Liver (tissue), 10 donors: ENCODE measurements at places on chromosomes 3 and 15. TPM values are rescaled to one million over a fixed set of nuclear protein-coding genes. Genes with fewer than 3 reads are reported as not detected.
A peak's percentile ranks its signal among the peaks of the same experiment; 100 is the strongest.

Gene TMOD2
- 1.6 TPM for total RNA-seq

Gene CPA3
- total RNA-seq, result 0.42 TPM

Gene CD200
- total RNA-seq, result 0.28 TPM

DNA sequence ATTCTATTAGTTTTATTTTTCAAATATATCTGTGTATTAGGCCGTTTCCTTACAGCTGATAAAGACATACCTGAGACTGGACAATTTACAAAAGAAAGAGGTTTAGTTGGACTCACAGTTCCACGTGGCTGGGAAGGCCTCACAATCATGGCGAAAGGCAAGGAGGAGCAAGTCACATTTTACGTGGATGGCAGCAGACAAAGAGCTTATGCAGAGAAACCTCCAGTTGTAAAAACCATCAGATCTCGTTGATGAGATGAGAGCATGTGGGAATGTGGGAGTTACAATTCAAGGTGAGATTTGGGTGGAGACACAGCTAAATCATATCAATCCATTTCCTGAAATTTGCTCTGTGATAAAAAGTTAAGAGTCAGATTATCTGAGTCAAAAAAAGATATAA lies 2.3 kb upstream of the GOLGA8A start:
- H3K4me1 ChIP-seq, result peaks cover 6% of the 10 kb centered on the region
- H3K27ac ChIP-seq, result no peak overlapping the region
- no peaks in the 10 kb centered on the region for H3K36me3 ChIP-seq
- DNase-seq, result no peak
- H3K4me3 ChIP-seq, result no peak overlapping the region
- peaks cover 5% of the 10 kb centered on the region for H3K27me3 ChIP-seq

DNA sequence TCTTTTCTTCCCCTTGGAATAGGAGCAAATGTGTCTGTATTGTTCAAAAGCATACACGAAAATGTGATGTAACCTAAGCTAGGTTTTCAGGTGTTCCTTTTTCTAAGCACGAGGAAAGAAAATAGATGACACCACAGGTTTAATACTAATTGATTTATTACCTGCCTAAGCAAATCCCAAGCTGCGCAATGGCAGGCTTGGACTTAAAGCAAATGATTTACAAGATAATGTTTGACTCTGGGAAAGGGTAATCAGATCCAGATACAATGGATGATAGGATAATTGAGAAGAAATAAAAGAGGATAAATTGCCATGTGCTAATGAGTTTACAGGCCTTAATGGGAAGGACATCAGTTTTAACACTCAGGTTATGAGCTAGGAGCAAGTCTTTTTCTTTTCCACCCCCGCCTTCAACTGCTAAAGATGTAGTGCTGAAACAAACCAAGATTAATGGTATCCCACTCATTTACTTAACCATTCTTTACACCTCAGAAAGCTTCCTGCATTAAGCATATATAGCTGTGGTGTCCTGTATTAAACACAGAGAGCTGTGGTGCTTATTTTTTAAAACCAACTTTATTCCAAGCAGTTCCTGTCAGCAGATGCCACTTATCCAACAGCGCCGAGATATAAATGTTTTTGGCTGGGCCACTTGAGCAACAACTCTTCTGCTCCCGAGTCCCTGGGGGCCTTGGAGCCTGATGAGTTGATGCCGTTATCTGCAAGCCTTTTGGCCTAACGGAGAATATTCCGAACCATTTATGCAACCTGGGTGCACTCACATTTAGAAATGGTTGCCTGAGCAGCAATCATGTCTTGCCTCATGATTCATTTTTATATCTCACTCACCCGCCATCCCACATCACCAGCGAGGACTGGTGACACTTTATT lies 205.5 kb downstream of the MECOM start:
- no peaks in the 10 kb centered on the region for H3K4me1 ChIP-seq
- DNase-seq, result no peak
- no peak overlapping the region for H3K27ac ChIP-seq
- H3K36me3 ChIP-seq, result no peaks in the 10 kb centered on the region
- H3K4me3 ChIP-seq, result no peak overlapping the region

DNA sequence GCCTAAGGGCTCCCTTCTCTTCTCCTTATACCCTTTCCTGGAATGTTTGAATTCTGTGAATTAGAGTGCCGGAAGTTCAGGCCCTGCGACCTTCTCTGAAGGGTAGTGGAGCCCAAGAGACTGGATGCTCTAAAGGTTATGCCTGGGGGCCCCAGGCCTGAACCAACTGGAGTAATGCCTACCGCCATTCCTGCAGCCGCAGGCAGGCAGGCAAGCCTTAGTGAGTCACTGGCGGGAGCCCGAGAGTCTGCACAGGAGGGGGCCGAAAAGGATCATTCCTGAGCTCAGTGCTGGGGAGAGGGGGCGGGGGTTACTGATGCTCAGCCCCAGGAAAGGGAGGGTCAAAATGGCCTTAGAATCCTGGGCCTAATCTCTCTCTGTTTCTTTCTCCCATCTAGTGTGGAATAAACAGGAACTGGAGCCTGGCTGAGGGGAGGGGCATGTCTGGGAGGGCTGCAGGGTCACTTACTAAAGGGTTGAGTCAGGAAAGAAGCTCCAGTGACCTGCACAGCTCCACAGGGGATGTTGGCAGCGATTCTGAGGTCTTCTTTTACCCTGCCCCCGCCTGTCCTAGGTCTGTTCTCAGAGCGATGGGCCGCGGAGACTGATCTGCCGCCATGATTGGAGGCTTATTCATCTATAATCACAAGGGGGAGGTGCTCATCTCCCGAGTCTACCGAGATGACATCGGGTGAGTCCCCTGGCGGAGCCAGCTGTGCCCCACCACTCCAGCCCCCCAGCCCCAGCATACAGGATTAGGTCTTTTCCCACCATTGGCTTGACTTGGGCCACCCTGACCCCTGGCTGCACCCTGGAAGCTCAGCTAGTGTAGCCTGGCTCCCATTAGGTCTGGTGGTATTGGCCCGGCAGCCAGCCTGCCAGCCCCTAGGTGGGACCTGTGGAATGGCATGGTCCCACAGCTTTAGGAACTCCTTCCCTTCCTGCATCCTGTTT lies 2.0 kb downstream of the AP2M1 start:
- peak overlapping the region; percentile 9 for H3K4me3 ChIP-seq
- DNase-seq, result no peak
- peaks cover 11% of the 10 kb centered on the region for H3K36me3 ChIP-seq
- peak overlapping the region; percentile 94 for H3K27ac ChIP-seq

DNA sequence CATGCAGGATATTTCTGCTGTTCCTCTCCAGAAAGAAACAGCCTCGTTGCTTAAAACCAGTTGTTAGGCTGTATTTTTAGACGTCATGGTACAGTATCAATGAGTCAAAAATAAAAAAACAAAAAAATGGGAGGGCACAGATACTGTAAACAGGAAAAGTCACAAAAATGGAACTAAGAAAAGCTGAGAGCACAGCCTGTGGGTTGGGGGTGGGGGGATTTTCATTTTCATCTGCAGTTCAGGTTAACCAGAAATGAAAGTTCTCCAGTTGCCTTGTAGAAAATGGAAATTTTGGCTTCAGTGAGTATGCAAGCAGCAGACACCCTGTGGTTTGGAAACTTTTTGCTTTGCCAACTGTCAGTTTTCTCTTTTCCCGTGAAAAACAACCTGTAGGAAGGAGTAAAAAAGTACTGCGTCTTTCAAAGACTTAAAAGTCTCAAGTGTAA lies 59.0 kb downstream of the FRMD4B start:
- DNase-seq, result no peak
- peaks cover 2% of the 10 kb centered on the region for H3K4me1 ChIP-seq
- H3K4me3 ChIP-seq, result no peak overlapping the region
- no peaks in the 10 kb centered on the region for H3K36me3 ChIP-seq
- H3K27ac ChIP-seq, result no peak overlapping the region
- no peaks in the 10 kb centered on the region for H3K27me3 ChIP-seq

DNA sequence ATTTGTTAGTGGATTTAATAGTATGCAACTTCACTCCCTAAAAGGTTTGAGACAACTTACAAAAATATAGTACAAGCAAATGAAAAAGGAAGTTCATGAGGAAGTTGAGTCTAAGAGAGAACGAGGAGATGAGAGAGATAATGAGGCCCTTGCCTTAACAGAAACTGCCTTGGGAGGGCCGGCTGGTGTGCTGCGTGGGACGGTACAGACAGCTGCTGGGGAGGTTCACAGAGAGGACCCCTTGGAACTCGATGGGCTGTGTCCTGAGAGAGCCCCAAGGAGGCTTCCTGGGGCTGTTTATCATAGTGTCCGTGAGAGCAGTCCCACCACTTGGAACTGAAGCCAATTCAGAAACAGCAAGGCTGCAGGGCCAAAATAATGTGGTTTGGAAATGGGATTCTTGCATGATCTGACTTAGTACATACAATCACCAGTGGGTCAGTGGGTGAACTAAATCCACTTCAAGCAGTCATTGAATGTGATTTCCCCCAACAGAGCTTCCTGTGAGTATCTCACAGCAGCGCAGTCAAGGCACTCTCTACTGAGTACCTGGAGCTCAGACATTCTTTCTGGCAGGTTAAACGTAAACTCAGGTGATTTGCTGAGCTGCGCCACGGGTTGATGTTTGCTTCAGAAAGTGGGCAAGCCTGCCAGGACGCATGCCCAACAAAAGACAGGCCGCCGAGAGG lies 90.8 kb downstream of the CRTC3 start:
- no peak for DNase-seq
- no peaks in the 10 kb centered on the region for H3K4me1 ChIP-seq
- no peak overlapping the region for H3K27ac ChIP-seq
- no peaks in the 10 kb centered on the region for H3K27me3 ChIP-seq
- H3K36me3 ChIP-seq, result peaks cover 24% of the 10 kb centered on the region
- H3K4me3 ChIP-seq, result no peak overlapping the region

DNA sequence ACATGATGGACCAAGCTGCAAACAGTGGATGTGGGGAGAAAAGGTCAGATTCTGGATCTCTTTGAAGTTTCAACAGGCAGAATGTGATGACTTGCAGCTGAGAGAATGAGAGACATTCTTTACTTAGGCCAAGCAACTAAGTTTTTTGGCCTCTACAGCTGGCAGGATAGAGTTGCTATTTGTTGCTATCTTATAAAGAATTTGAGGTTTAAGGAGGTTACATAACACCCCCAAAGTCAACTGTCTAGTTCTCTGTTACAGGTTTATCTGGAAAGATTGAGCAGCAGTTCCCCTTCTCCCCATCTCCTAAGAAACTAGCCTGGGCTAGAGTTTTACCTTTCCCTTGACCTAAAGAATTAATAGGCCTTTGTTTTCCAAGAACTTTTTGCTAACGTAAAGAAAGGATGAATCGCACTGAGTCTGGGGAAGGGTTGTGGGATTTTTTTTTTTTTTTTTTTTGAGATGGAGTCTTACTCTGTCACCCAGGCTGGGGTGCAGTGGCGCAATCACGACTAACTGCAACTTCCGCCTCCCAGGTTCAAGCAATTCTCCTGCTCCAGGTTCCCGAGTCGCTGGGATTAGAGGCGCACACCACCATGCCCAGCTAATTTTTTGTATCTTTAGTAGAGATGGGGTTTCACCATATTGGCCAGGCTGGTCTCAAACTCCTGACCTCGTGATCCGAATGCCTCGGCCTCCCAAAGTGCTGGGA lies 26.6 kb upstream of the SLMAP start:
- H3K27me3 ChIP-seq, result no peaks in the 10 kb centered on the region
- no peak overlapping the region for H3K4me3 ChIP-seq
- DNase-seq, result no peak
- no peaks in the 10 kb centered on the region for H3K36me3 ChIP-seq

- no peak overlapping the region for H3K4me3 ChIP-seq
- H3K36me3 ChIP-seq, result no peaks in the 10 kb centered on the region
- H3K27me3 ChIP-seq, result no peaks in the 10 kb centered on the region
- no peak overlapping the region for H3K27ac ChIP-seq
Measured at GRCh38 chr3:17811646-17812045, 69.2 kb upstream of the TBC1D5 start.

DNA sequence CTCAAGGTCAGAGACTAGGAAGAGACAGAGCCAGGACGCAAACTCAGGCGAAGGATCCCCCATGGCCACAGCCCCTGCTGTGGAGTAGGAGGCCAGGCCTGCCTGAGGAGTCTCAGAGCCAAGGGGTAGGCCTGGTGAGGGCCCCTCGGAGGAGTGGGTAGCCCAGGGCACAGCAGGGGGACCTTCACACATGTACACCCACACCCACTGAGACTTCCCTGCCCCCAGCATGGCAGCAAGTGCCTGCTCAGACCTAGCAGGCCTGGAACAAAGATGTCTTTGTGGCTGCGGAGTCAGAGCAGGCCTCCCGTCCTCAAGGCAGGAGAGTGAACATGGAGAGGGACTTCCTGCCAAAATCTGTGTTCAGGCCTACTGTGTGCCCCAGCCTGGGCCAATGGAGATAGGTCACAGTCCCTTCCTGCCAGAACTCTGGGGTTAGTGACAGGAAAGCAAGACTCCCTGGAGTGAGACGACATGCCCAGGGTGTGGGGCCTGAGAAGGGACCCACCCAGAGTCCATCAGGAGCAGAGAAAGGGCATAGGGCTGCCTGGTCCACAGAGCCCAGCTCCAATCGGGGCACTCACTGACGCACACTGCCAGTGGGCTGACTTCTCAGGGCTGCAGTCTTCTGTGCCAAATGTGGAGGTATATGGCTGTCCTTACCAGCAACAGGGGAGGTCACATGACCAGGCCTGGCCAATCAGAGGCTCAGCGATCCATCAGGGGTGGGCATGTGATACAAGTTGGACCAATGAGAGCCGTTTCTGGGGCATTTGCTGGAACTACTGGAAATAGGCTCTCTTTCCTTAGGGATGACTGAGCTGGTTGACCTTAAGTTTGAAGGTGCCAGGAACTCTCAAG lies 2.3 kb downstream of the GRIP2 start:
- no peak overlapping the region for H3K27ac ChIP-seq
- no peaks in the 10 kb centered on the region for H3K36me3 ChIP-seq
- no peak overlapping the region for H3K4me3 ChIP-seq
- no peaks in the 10 kb centered on the region for H3K4me1 ChIP-seq
- DNase-seq, result no peak

DNA sequence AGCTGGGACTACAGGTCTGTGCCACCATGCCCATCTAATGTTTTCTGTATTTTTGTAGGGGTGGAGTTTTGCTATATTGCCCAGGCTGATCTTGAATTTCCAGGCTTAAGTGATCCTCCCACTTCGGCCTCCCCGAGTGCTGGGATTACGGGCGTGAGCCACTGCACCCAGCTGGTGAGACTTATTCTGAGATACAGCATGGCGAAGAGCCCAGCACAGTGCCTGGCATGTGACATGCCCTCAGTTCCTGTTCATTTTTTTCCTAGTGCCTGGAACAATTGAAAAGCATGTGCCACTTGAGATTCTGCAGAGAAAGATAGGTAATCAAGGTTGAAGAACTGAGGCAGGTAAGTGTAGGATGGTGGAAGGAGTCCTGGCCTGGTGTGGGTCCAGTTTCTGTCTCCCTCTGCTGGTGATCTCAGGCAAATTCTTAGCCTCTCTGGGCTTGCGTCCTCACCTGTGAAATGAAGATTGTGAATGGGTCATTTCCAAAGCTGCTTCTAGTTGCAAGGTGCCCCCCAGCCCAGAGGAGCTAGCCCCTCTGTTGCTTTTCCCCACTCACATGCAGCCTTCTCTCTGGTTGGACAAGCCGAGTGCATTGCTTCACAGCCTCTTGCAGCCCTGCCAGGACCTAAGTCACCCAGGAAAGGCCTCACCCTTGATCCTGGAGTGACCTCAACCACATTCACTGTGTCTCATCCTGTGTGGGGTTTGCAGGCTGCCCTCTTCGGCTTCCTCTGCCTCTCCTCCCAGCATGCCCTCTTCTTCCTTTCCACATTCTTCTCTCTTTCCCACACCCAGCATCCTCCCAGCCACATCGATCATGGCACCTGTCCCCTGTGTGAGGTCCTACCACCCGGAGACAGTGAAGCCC lies 4.3 kb upstream of the RHCG start:
- no peaks in the 10 kb centered on the region for H3K27me3 ChIP-seq
- no peak overlapping the region for H3K4me3 ChIP-seq
- no peaks in the 10 kb centered on the region for H3K36me3 ChIP-seq
- no peak for DNase-seq
- H3K4me1 ChIP-seq, result peaks cover 2% of the 10 kb centered on the region
- H3K27ac ChIP-seq, result no peak overlapping the region
